ENCODE measurements at places on chromosomes 13 and 19.

GRCh38 chr13:111363121-111363520 lies 42.7 kb downstream of the TEX29 start:
- no peak for DNase-seq

DNA sequence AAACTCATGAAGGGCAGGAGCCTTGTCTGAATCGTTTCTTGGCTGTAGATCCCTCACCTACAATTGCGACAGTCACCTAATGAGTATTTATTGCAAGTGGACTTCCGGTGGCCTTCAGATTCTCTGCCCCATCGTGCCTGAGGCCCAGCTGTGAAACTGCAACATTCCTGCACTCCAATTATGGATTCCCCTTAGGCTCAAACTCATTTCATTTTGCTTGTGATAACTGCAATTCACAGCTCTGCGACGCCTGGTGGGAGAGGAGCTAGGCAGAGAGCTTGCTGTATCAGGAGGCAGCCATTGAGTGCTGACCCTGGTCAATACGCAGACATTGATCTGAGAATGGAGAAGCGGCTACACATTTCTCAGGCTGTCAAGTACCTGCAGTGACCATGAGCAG lies 59.0 kb downstream of the CCDC70 start:
- no peak for DNase-seq

DNA sequence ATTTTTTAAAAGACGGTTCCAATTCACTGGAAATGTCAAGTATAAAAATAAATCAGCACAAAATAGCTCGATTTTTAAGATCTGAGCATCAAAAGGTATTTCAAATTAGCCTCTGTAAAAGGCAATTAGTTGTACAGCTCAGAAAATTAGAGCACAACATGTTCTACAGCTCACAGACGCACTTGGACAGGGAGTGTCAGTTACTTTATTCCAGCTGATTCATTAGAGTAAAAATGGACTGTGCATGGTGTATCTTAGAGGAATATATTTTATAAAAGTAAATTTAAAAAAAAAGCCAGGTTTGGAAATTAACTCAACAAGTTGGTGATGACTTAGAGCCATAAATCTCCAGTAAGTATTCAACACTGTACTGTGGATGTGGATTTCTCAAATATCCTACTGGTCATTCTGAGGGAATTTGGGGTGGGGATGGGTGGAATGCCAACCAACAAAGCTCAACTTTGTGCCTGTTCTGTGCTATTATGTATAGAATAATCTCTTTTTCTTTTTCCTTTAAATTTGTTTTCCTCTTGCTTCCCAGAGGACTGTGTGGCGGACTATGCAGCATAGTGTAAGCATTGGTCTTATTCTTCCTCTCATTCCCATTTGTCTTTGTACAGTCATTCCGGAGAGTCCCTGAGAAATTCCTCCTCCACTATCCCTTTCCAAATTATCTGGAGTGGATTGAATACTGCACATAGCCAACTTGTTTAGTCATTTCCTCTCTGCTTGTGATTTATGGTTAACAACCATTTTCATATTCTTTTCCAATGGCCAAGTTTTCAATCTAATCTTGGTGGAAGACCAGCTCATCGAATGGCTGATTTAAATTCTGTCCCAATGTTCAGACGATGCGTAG lies 169.3 kb downstream of the DCT start:
- no peak for DNase-seq

- DNase-seq = no peak
These were observed 42.5 kb downstream of the ABCC4 start for GRCh38 chr13:95258619-95259194.

GRCh38 chr19:45094137-45094536 lies 1.2 kb downstream of the PPP1R37 start:
- no peak for DNase-seq

DNA sequence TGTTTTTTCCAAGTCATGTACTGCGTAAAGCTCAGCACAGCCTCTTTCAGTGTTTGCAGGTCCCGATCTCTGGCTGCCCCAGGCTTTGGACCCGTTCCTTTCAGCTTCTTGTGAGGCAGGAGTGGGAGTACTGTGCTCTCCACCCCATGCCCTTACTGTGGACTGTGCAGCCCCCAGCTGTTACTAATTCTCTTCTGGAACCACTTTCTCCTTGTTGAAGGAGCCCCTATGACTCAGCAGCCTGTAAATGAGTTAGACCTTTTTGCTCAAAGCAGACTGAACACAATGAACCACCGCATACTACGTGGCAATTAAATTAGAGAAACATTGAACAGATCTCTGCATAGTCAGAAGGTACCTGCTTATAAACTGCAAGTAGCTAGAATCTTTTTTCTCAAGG lies 39.0 kb downstream of the SERTM1 start:
- no peak for DNase-seq

GRCh38 chr13:57583529-57583928 lies 48.0 kb upstream of the PCDH17 start:
- no peak for DNase-seq

GRCh38 chr13:114038211-114038613 lies 64.3 kb upstream of the C13orf46 start:
- DNase-seq = no peak

DNA sequence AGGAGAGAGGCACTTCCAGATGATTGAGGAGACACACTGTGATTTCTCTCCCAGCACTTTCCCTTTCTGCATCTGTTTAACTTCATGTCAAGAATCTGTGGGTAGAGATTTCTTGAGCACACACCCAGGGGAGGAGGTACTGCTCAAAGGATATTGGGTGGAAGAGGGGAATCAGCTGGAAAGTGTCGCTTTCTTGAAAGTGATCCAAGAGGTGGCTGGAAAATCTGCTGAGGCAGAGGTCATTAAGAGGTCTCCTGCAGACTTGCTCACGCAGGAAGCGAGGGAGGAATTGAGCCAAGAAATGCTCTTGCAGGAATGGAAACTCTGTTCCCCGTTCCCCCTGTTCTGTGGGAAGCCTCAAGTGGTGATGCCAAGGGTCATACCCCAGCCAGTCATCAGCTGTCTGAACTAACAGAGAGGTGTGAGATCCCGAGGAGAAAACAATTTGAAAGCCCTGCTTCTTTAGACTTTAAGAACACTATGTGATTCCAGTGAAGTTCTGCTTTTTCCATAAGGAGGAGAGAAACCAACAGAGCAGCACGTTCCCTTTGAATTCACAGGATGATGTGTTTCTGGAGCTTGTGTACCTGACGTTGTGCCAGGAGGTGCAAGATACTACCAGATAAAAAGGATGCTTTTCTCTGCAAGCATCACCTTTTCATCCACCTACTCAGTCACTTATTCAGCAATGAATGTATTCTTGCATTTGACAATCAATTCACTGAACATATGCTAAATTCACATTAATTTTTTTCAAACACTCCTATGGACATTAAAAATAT lies 163.4 kb upstream of the GPR12 start:
- DNase-seq = no peak

DNA sequence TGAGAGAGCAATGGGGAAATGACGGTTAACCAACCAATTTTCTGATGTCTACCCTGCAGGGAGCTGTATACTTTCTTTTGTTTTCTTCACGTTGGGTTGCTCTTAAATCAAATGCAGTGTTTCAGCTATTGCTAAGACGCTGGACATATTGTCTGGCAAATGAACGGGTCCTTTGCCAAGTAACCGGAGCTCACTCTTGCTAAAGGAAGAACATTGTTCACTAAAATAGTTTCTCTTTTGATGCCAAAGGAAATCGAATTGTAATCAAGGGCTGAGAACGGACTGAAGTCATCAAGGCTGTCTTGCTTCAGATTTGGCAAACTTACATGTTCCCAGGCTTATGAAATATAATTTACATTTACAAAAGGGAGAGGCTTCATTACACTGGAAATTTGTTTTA lies 142.3 kb upstream of the ARGLU1 start:
- no peak for DNase-seq

DNA sequence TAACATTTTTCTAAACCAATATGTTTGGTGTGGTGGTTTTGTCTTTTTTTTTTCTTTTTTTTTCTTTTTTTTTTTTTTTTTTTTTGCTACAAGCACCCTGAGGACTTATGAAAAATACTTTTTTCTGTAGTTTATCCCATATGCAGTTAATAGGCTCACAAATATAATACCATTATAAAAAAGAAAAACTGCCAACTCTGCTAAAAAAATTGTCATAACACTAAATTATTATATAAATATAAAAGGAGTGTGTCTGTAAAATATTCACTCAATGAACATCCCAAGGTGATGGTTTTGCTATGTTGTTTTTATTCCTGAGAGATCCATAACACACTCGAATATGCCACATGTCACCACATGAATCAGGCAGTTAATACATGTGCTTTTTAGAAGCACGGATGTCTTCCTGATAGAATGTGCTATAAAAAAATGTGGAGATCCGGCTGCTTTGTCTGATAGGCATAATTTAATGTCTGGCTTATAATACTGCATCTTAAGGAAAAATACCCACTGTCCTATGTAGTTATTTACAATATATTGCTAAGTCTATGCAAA lies 110.7 kb upstream of the ZNF507 start:
- no peak for DNase-seq

DNA sequence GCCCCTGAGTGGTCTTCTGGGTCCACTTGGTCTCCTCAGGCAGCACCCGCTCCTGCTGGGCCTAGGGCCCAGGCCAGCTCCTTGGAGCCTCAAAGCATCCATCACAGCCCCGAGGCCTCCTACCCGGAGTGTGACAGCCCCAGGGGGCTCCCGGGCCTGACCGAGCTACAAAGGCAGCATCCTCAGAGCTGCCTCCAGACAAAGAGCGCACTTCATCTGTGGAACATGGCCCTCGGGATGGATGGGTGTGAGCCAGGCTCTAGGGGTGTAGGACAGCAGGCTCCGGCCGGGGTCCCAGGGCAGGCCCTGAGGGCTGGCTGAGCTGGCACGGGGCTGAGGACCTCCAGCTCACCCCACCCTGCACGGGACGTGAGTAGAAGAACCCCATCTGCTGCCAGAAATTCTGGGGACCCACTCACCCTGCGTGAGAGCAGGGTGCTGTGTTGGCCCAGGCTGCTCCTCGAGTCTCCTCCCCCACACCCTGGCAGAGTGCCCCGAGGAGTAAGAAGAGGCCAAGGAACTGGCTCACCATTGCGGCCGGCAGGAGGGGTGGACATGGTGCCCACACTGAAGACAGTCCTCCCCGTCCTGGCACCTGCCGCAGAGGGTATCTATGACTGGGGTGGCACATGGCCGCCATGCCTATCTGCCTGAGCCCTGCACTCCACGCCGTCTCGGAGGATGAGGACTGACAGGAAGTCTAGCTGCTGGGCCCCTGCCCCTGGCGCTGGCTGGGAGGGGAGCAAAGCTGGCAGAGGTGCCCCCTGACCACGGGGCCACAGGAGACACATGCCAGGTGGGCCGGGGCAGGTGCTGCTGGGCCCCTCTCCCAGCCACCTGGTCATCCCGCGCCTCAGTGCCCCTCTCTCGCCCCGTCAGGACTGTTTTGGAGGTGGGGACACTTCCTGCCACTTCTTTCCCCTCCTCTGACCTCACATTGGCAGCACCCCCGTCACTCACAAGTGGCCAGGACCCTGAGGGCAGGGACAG lies 22.3 kb downstream of the CEBPG start:
- no peak for DNase-seq

GRCh38 chr19:16135430-16136127 lies 7.9 kb upstream of the HSH2D start:
- no peak for DNase-seq

DNA sequence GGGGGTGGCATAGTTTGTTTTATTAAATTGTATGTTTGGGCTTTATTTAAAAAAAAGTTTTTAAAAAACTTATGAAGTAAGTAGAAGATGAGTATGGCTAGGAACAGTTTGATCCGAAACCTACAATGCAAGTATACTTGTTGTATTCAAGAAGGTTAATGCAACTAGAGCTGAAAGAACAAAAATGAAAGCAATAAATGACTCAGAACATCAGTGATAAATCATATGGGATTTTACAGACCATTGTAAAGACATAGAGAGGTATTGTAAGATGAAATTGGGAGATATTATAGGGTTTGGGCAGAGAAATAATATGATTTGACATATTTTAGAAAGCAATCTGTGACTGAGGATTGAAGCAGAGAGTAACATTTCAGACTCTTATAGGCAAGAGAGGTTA lies 1135.3 kb downstream of the SLITRK5 start:
- DNase-seq = no peak

DNA sequence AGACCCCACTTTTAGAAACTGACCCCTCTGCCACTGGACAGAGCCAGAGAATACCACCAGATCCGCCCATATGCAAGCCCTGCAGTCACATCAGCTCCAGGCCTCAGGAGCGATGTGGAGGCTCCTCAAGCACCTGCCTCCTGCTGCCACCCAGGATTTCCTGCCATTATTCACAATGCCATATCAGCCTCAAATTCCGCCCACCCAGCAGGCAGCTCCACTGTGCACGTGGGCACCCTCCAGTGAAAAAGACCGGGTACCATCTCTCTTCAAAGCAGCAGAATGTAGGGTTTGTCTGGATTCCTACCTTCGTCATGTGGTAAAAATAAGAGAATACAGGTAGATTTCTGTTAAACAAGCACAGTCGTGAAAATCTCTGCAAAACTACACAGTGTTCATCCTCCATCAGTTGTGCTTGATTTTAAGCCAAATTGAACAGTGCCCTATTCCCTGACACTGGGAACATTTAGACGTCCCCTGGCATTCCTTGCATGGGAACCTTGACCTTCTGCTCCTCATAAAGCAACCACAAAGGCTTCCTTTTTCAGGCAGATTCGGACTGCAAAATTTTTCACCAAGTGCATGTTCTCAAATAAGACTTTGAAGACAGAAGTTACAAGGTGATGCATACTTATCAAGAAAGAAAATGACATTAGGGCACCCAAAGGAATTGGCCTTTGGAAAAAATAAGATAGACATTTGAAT lies 56.4 kb downstream of the FAM124A start:
- DNase-seq = no peak

DNA sequence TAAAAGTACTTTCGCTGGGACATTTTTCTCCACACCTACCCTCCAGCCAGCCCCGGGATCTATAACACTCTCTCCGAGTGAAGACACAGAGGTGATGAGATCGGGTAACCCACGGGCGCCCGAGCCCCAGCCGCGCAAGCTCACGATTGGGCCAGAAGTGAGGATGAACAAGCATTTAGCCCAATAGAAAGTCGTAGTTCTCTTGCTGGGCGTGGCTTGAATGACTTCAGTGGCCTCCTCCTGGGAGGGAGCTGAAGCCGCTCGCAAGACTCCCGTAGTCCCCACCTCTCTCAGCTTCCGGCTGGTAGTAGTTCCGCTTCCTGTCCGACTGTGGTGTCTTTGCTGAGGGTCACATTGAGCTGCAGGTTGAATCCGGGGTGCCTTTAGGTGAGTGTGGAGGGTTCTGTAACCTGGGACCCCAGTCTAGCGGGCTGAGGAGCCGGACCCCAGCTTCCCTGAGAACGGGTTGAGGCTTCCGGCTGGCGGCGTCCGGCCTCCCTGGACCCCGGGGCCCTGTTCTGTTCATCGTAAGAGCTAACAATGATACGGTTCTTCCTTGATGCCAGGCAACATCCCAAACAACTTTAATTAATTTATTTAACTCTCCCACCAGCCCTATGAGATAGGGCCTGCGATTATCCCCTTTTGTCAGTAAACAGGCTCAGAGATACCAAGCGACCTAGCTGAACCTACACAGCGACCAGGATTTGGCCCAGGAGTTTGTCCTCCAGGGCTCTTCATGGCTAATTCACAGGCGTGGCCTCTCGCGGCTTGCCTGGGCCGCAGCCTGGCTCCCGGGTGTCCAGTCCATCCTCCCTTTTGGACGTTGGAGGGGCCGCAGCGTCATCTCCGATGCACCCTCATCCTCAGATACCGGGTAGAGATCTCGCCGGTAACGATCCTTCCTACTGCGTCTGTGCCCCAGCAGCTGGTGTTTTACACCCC lies at the start of gene COX6B1:
COX6B1 (plus strand) TSS at position 307 of the 945 bp plus-strand sequence. CDS start 2,921 bp downstream, outside the sequence.
- peak; percentile 95 for DNase-seq
